ENCODE measurements at places on chromosomes 4 and X.

GRCh38 chrX:103565752-103566151, 19.6 kb upstream of the TCEAL4 start:
- DNase-seq, result peak; percentile 22

GRCh38 chr4:156575430-156576073, 396.0 kb downstream of the PDGFC start:
- peak; percentile 22 for DNase-seq

- no peak for DNase-seq
Observed at GRCh38 chr4:102501447-102501696, 213 bp downstream of the NFKB1 start.

DNA sequence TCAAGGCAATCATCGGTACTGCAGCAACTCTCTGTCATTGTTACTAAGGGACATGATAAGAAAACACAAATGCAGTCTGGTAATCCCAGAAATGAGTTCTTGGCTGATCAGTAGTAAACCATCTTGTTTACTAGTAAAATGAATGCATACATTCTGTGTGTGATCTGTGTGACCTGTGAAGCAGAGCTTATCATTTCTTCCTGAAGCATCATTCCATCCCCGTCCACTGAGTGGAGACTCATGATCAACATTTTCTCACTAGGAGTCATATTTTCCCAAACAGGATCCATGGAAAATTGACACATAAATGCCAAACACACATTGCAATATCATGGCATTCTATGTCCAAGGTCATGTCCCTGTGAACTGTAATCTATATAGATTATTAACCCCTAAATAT, 226.1 kb downstream of the ANKRD50 start:
- DNase-seq, result no peak

- DNase-seq, result no peak
Observed at GRCh38 chr4:88709989-88710388, 12.4 kb upstream of the NAP1L5 start.

- DNase-seq, result no peak
Observed at GRCh38 chr4:75886104-75886503, 16.1 kb downstream of the PPEF2 start.
